ENCODE measurements at places on chromosomes 2 and 18. TPM values are rescaled to one million over a fixed set of nuclear protein-coding genes. Genes with fewer than 3 reads are reported as not detected.

- DNase-seq, result no peak
Measured at GRCh38 chr2:229437467-229437866, 166.4 kb upstream of the PID1 start.

- DNase-seq, result no peak
Measured at GRCh38 chr2:169042856-169043255, 11.7 kb upstream of the ABCB11 start.

The SP140 gene
- 1.0 TPM for total RNA-seq

GRCh38 chr2:46643951-46644350 lies 164.6 kb downstream of the TMEM247 start:
- DNase-seq, result no peak

The EIF2B4 gene
- total RNA-seq, result 45.1 TPM

GRCh38 chr18:9000733-9001132 lies 101.8 kb upstream of the NDUFV2 start:
- no peak for DNase-seq

DNA sequence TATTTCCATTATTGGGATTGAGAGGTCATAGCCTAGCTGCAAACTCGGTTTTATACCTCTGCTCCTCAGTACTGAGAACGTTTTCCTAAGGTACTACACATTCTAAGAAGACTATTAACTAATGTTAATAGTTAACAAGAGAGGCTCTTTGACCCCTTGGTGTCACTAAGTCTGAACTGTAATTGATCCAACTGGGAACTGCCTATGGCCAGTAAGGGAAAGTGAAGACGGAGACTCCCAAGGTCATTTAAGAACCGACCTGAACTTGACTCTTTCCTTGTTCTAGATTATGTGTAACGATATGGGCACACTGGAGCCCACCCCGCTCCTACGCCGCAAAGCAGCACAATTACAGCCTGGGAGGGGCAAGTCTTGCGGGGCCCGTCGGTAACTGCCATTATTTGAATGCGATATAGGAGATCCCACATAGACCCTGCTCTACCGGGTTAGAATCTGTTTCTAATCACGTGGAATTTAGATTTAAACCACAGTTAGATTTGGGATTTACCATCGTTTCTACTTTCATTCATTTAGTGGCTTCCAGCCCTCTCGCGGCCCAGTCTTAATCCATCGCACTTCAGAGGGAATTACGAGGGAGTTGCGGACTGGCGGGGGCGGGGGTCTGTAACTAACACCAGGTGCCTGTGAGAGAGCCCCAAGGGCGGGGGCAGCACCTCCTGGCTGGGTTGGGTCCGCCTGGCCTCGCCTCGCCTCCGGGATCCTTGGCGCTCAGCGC lies 84.1 kb upstream of the EPB41L3 start:
- DNase-seq, result no peak

Data from HFFc6 (cell line).